ENCODE measurements at places on chromosomes 11 and 22. TPM values are rescaled to one million over a fixed set of nuclear protein-coding genes. Genes with fewer than 3 reads are reported as not detected.

ZNF215 gene
- 1.6 TPM for total RNA-seq

BIK gene
- 37.9 TPM for total RNA-seq

DRD2 gene
- 0.54 TPM for total RNA-seq

DNA sequence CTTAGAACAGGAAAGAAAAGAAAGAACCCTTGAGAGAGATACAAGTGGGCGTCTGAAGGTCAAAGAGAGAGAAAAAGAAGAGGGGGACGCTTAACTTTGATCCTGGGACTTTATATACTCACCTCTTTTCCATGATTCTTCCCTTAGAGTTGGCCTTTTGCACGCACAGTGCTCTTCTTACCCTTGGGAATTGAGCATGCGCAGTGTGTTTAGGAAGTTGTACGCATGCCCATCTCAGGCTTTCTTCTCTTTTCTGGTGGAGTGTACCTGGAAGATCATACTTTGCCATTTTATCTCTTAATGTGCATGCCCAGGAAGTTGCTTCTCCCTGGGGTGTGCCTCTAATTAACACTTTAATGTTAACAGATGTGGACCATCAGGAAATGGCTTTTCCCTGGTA, 229.6 kb upstream of the ANO3 start:
- no peak overlapping the region for H3K4me3 ChIP-seq
- no peaks in the 10 kb centered on the region for H3K4me1 ChIP-seq
- no peaks in the 10 kb centered on the region for H3K27me3 ChIP-seq

GRCh38 chr22:45807156-45807915, 135.7 kb downstream of the ATXN10 start:
- DNase-seq: peak; percentile 28
- no peaks in the 10 kb centered on the region for H3K27me3 ChIP-seq
- peaks cover 60% of the 10 kb centered on the region for H3K4me1 ChIP-seq
- peak overlapping the region; percentile 53 for H3K27ac ChIP-seq
- H3K4me3 ChIP-seq: peak overlapping the region; percentile 18
- peaks cover 36% of the 10 kb centered on the region for H3K36me3 ChIP-seq

- no peak overlapping the region for H3K27ac ChIP-seq
- peaks cover 9% of the 10 kb centered on the region for H3K4me1 ChIP-seq
- no peaks in the 10 kb centered on the region for H3K27me3 ChIP-seq
- DNase-seq: no peak
- H3K36me3 ChIP-seq: no peaks in the 10 kb centered on the region
Observed at GRCh38 chr11:23455321-23455891, 595.1 kb upstream of the CCDC179 start.

- H3K4me3 ChIP-seq: no peak overlapping the region
- H3K36me3 ChIP-seq: no peaks in the 10 kb centered on the region
- H3K27me3 ChIP-seq: peaks cover 35% of the 10 kb centered on the region
- no peak overlapping the region for H3K27ac ChIP-seq
- no peak for DNase-seq
Observed at GRCh38 chr11:126560221-126560620, 204.7 kb downstream of the ST3GAL4 start.

- no peaks in the 10 kb centered on the region for H3K27me3 ChIP-seq
- H3K4me3 ChIP-seq: peak overlapping the region; percentile 21
- DNase-seq: peak; percentile 71
- peaks cover 43% of the 10 kb centered on the region for H3K36me3 ChIP-seq
- peaks cover 67% of the 10 kb centered on the region for H3K4me1 ChIP-seq
Observed at GRCh38 chr11:12086271-12087074, 23.9 kb upstream of the MICAL2 start.

DNA sequence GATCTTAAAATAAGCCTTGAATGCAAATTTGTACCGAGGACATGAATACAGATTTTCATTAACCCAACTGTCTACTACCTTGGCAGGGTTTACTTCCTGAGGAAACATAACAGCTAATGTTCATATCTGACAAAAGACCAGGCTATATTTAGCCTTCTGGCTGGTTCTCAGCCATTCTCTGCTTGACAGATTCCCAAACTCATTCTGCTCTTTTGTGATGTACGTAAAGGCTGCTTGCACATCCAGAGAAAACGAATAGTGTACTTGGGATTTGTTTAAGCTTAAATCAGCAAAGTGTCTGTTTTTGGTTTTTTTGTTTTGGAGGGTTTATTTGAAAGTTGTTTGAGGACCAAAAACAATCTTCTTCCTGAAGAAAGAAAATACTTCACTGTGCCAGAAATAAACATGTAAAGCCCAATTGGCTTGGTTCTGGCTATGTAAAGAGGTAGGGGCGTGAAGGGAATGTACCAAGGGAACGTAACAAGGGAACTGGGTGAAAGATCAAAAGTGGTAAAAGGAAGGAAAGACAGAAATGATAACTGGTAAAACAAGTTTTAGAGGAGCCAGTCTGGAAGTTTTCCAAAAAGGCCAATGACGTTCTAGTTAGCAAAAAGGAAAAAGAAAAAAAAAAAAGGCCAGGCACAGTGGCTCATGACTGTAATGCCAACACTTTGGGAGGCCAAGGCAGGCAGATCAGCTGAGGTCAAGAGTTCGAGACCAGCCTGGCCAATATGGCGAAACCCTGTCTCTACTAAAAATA, 21.4 kb upstream of the CRTAM start:
- peaks cover 17% of the 10 kb centered on the region for H3K4me1 ChIP-seq
- H3K27ac ChIP-seq: peak overlapping the region; percentile 99
- DNase-seq: peak; percentile 46
- H3K27me3 ChIP-seq: no peaks in the 10 kb centered on the region
- H3K4me3 ChIP-seq: peak overlapping the region; percentile 55
- peaks cover 16% of the 10 kb centered on the region for H3K36me3 ChIP-seq

- H3K36me3 ChIP-seq: no peaks in the 10 kb centered on the region
- H3K27me3 ChIP-seq: peaks cover 7% of the 10 kb centered on the region
- H3K4me1 ChIP-seq: no peaks in the 10 kb centered on the region
- DNase-seq: no peak
- H3K27ac ChIP-seq: no peak overlapping the region
Observed at GRCh38 chr11:109770323-109770722, 322.9 kb upstream of the ZC3H12C start.

DNA sequence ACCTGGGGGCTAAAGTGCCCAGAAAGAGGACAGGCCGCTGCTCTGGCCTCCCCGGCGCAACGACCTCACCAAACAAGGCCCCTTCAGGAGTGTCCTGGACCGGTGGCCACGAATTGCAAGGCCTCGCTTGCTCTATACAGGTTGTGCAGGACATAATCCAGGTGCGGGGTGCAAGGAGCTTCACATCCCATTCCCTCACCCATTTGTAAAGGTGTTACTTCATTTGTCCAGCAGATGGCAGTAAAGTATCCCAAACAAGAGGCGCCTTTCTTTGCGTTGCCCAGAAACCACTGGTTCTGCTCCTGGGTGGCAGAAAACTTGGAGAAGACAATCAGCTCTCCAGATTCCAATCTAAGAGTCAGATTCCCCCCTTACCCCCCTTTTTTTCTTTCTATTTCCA, 35.9 kb upstream of the PRDM11 start:
- no peaks in the 10 kb centered on the region for H3K36me3 ChIP-seq
- peak; percentile 52 for DNase-seq
- H3K27me3 ChIP-seq: peaks cover 48% of the 10 kb centered on the region

DNA sequence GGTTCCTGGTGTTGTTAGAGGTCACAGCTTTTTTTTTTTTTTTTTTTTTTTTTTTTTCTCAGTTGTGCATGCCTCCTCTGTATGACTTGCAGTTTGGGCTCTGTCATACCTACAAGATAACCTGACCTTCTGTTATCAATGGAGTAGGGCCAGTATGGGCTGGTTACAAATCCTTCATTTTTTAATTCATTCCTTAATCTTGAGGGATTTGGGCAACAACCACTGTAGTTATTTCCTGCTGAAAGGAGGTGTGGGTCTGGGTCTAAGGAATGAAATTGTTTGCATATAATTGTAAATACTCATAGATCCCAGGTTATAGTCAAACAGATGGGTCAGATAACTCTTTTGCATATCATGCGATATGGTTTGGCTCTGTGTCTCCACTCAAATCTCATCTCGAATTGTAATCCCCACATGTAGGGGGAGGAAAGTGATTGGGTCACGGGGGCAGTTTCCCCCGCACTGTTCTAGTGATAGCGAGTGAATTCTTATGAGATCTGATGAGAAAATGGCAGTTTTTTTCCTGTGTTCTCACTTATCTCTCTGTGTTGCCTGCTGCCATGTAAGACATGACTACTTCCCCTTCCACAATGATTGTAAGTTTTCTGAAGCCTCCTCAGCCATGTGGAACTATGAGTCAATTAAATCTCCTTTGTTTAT, 14.1 kb upstream of the GLYAT start:
- no peaks in the 10 kb centered on the region for H3K36me3 ChIP-seq
- peaks cover 22% of the 10 kb centered on the region for H3K27me3 ChIP-seq
- DNase-seq: no peak
- no peak overlapping the region for H3K4me3 ChIP-seq

All from Calu3 (cell line).